NCI-H1048 (cell line): ENCODE measurements at places on chromosomes 12 and 14.

GRCh38 chr12:30794591-30795409 lies 40.0 kb upstream of the CAPRIN2 start:
- no peak for DNase-seq

- DNase-seq = no peak
These were observed 65.1 kb downstream of the SIX6 start for GRCh38 chr14:60573943-60574495.

DNA sequence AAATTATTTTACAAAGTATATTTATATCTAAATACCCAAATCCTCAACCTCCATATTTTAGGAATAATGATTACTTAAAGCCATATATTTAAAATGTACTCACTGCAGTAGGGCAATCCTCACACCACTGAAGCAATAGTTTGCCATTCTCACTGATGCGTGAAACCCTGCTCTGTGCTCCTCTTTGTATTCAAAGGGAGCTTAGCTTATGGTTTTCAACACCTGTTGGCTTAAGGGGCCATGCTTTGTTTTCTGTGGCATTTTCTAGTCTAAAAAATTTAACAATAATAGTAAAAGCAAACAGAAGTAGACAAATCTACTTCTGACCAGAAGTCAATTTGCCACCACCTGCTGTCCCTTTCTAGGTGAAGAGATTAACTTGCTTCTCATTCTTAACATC lies 294.6 kb downstream of the FLRT2 start:
- DNase-seq = no peak

GRCh38 chr12:32115404-32116104 lies 8.9 kb downstream of the BICD1 start:
- DNase-seq = no peak

DNA sequence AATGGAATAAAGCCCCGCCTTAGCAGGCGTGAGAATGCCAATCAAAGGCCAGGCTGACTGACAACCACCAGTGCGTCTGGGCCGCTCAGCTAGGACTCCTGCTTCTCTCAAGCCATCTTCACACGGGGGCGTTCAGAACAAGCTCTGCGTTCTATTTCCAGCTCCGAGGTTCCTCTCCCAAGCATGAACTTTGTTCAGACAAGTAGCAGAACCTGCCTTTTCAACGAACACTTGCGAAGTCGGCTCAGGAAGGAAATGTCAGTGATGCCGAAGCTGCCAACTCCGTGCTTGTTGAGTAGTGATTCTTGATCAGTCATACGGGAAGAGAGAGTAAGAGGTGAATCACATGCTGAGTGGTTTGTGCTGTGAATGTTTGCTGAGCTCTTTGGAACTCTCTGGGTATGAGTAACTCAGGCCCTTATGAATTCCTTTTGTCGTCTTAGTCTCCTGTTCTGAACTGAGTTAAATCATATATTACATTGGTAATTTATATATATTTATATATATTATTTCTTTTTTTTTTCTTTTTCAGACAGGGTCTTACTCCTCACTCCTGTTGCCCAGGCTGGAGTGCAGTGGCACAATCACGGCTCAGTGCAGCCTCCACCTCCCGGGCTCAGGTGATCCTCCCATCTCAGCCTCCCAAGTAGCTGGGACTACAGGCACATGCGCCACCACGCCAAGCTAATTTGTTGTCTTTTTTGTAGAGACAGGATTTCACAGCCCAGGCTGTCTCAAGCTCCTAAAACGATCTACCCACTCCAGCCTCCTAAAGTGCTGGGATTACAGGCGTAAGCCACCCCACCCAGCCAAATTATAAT lies 29.4 kb upstream of the BCL7A start:
- DNase-seq = no peak

DNA sequence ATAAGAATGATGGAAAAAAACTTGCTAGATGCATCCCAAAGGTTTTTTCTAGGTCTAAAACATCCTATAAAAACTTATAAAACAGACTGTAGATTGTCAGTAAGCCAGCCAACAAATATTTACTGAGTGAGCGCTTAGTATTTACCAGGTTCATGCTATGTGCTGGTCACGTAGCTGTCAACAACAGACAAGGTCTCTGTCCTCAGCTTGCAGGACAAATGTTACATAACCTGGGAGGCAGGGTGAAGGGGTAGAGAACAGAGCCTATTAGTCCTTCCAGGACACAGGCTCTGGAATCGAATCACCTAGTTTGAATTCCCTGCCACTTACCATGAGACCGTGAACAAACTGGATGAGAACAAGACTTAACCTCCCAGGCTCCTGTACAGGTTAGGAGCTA lies 6.4 kb downstream of the NFYB start:
- DNase-seq = no peak

DNA sequence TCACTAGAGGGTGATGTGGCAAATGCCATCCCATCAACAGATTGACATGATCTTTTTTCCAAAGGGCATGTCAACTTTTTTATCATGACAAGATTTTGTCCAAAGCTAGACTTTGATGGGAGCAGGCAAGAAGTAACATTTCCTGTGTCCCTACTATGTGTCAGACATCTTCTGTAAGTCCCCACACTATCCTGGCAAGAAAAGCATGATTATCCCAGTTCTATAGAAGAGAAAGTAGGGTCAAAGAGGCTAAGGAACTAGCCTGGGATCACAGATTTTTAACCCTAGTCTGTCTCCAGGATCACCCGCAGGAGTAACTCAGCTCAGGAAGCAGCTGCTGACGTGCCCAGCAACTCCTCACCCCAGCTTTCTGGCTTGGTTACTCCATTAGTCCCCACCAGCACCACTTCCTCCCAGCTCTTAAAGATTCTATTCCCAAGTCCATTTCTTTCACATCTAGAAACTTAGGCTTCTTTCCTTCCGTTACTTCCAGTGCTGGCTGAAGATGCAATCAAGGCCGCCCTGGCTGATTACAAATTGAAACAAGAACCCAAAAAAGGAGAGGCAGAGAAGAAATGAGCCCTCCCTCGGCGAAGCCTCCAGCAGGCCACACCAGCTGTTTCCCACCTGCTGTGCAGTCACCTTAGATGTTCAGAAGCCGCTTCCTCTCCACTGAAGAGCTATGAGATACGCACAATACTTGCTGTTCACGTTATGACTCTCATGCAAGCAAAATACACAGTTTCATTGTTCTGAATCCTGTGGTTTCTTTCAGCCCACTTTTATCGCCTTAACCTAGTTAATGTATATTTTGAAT lies 6.2 kb downstream of the ISCU start:
- DNase-seq = no peak

GRCh38 chr14:60251877-60252276 lies 2.9 kb downstream of the PPM1A start:
- DNase-seq = no peak

GRCh38 chr12:57209916-57210315 lies 6.7 kb upstream of the NXPH4 start:
- DNase-seq = no peak

- no peak for DNase-seq
These were observed 25.0 kb upstream of the CIT start for GRCh38 chr12:119902084-119902509.

DNA sequence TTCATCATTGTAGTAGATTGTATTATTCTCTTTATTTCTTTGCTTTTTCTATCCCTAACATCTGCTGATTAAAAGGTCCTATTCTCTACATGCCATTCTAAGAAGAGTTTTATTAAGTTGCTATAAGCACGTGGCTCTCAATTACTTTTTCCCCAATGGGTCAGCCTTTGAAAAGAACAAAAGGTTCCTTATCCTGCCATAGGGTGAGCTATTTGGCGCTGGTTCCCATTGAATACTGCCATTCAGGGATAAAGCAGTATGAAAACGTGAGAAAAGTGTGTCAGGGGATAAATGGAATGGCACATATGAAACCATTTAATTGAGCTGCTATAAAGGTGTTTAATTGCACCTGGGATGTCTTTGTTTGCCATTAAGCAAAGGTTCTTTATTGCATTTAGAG lies 80.9 kb downstream of the SYNE2 start:
- DNase-seq = no peak

- DNase-seq = no peak
These were observed 13.5 kb downstream of the OR2AP1 start for GRCh38 chr12:55585817-55586216.

DNA sequence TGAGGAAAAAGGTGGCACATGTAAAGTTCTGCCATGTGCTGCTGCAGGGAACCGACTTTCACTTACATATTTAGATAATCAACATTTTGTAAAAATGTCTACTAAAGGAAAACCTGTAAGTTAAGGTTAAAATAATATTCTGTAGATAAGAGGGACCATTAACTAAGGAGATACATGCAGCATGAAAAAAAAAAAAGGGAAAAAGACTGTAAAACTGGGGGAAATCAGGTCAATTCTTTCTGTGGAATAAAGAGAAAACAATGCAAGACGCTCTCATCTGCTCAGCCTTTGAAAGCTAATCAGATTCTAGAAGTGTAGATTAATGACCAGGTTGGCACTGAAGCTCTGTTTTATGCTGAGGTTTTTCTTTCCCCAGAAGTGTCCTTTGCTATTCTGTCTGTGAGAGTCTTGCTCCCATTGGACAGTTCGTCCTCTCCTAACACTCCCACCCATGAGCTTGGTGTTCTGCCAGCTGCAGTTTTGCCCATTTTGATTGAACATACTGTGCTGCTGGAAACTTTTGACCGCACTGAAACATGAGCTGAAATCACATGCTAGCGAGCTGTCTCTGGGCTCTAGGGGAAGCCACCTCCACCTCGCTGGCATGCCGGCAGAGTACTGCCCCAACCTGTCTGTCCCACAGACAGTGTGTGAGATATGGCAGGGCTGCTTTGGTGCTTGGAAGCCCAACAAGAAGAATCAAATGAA lies 39.7 kb downstream of the PPTC7 start:
- DNase-seq = no peak

DNA sequence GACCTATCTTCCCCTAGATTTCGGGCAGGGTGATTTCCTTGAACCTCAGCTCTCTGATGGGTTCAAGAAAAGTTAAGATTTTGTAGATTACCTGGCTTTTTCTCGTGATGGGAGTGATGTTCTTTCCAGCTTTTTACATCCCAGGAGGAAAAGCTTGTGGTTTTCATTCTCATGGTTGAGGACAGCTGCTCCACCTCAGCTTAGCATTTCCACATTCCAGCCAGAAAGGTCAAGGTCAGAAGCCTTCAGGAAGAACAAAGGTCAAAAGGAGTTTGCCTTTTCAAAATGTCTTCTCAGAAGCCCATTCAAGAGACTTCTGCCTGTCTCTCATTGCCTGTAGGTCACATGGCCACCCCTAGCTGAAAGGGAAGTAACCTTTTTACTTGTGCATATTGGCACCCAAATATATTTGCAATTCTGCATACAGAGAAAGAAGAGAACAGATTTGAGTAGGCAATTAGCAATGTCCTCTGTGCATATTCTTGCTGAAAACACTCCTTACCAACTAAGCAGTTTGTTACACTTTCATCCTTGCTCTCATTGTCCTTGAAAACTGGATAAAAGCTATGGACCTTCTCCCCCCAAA lies 6.6 kb upstream of the ADGRD1 start:
- DNase-seq = no peak

- DNase-seq = no peak
These were observed 36.7 kb downstream of the TRMT5 start for GRCh38 chr14:60944204-60944603.

GRCh38 chr12:45668641-45669040 lies 60.9 kb upstream of the ARID2 start:
- no peak for DNase-seq

DNA sequence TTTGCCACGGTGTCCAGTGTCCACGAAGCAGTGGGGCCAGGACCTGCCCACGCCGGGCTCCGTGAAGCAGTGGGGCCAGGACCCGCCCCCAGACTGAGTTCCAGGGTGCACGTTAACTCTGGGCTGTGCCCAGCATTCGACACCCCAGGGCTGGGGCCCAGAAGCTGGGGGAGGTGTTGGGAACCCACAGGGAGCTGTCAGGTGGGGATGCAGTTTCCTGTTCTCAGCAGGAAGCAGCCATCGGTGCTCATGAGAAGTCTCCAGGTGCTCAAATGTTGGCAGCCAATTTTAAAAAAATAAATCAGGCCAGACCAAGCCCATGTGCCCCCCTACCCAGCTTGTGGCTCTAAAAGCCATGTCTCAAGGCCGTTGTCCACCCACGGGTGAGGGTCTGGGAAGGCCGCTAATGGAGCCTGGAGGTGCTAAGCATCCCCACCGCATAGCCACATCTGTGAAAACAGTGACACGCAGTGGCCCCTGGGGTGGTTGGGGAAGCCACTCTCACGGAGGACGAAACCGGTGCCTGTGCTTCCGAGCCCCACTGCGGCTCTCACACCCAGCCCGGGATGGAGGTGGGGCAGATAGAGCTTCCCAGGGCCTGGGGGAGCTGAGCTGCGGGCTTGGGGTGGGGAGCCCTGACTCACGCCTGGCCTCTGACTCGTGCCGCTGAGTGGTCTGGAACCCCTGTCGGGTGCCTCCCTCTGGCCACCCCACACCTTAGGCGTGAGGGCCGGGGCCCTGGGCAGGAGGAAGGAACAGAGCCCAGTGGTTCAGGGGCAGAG lies 53.5 kb downstream of the FBRSL1 start:
- DNase-seq = no peak

GRCh38 chr12:127459166-127459565 lies 807.8 kb upstream of the TMEM132C start:
- DNase-seq = no peak

DNA sequence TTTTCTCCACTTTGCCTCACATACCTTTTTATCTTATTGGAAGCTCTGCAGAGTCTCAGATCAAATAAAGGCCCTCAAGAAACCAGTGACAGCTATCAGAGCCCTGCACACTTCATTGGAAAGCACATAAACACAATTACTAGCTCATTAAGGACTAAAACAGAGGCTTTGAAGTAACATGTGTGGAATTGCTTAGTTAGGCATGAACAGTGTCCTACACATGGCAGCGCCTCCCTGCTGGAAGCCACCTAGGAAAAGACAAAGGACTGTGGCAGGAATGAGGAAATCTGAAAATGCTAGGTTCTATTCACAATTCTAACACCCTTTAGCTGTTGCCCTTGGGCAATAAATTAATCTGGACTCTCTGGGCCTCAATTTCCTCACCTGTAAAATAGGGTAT lies 89.4 kb downstream of the SUDS3 start:
- DNase-seq = no peak

GRCh38 chr12:121776190-121777098 lies 17.0 kb downstream of the RHOF start:
- peak; percentile 48 for DNase-seq
